ENCODE measurements at places on chromosomes 6 and 20.
A peak's percentile ranks its signal among the peaks of the same experiment; 100 is the strongest.

DNA sequence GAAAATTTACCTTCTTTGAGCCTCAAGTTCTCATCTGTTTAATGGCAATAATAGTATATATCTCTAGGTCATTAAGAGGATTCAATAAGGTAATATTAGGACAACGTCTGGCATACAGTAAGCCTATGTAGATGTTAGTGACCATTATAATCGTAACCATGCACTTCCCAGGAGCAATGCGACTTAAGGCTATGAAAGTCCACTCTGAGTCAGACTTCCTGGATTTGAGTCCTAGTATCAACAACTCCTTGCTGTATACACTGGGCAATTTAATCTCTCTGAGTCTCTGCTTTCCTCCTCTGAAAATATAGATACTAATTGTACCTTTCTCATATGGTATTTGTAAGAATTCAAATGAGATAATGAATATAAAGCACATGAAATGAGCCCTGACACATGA, 168.1 kb upstream of the HDDC2 start:
- no peak for DNase-seq

DNA sequence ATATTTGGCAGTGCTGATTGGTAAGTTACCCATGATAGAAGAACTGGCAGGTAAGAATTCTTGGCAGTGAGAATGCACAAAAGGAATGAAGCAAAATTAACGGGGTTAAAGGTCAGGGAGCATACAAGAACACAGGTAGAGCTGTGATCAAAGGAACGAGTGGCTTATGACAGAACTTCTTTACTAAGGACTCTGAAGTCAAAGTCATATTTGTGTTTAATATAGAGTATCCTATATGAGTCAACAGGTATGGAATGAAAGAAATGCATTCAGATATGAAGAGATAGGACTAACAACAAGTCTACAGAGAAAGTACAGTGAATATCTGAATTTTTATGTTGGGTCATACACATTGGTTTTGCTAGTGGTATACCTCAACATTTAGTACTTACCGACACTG, 209.0 kb upstream of the CITED2 start:
- no peak for DNase-seq

DNA sequence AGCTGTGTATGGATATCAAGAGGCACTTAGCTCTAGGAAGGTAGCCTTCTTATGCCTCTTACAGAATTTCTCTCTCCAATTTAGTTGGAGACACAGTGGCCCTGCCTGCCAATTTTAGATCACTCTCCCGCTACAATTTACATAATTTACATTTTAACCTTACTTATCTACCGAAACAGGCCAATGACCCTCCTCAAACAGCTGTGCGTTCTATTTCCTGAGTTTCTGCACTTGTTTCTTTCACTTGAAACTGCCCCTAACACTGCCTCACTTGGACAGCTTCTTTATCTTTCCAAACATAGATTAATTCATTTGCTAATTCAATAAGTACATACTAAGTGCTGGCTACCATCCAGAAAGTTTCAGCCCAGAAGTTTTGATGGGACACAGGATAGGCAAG, 52.9 kb upstream of the HDDC2 start:
- no peak for DNase-seq

DNA sequence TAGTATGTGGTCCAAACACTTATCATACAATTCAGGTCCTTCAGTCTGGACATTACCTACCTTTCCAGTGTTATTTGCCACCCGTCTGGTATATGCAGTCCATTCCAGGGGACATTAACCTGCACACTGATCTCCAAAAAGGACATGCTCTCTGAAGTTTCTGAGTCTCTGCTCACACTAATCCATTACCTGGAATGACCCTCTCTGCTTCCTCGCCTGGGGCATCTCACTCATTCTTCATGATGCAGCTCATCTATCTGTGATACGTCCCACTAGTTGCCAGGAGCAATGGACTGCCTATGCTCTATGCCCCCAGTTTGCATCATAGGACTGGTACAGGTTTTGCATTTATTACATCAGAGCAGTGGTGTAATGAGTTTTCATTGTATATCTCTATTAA, 5.9 kb upstream of the TUBB2B start:
- no peak for DNase-seq

DNA sequence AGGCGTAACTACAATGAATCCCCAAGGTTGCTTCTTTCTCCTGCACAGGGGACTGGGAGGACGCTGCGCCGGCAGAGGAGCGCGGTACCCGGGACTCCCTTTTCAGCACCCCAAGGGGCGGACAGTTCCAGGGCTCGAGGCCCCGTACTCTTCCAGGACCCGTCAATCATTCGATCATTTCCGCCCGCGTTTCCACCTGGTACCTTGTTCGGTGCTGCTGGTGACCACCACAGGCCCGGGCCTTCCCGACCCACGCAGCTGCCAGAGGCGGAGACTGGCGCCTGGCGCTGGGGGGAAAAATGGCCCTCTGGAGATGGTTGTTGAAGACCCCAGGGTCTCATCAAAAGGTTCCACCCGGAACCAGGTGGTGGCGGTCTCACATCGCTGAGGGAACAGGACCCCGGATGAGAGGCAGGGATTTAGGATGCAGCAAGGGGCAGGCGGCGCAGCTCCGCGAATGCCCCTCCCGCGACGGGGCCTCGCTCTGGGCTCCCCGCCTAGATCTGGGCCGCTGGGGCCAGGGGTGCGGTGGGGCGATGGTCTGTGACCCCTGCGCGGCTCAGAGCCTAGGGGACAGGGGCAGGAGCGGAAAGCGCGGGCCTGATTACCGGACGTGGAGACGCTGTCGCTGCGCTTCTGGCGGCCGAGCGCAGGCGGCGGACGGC, 744 bp downstream of the VSX1 start:
- peak; percentile 23 for DNase-seq

- no peak for DNase-seq
Observed at GRCh38 chr6:160027931-160028330, 59.0 kb downstream of the IGF2R start.

GRCh38 chr6:30824698-30825097, 59.6 kb upstream of the DDR1 start:
- no peak for DNase-seq

Data from CD4-positive, alpha-beta T cell treated with Interleukin-1 beta for 1 hour (primary cell).